ENCODE measurements at places on chromosomes 2 and 18.

- DNase-seq, result peak; percentile 7
Observed at GRCh38 chr2:105361102-105361889, 24.0 kb downstream of the C2orf49 start.

GRCh38 chr18:13183359-13183758, 35.2 kb upstream of the LDLRAD4 start:
- no peak for DNase-seq

GRCh38 chr2:122736279-122736678, 980.8 kb downstream of the TSN start:
- peak; percentile 40 for DNase-seq

DNA sequence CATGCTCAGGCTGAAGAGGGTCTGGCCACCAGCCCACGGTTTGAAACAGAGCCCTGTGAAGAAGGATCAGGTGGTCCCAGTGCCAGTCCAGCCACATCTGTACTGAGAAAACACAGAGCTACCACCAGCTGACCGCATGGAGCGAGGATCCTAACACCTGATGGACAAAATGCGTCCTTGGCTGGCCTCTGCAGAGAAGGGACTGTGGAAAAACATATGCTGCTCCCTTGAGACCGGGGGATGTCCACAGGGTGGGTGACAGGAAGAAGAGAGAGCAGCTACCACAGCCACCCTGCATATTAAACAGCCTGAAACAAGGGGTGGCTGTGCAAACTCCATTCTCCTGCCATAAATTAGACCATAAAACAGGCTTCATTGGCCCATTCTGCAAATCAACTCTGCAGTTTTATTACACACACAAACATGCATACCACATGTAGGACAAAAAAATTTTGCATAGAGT, 137.2 kb downstream of the BCL2 start:
- DNase-seq, result no peak

DNA sequence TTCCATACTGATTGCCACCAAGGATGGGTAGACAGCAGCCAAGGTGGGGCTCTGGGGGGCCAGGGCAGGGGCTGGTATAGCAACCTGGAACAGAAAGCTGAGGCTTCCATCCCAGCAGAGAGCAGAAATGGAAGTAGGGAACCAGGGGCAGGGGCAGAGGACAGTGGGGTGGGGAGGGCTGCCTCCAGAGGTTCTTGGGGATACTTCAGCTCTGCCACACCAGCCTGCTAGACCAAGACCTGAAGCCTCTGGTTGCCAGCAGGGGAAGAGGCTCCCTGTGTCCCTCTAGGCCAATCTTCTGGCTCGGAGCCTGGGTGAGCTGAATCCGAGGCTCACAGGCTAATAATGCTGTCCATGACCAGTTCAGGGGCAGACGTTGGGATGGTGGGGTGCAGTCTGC, 329.0 kb downstream of the DYSF start:
- DNase-seq, result no peak

DNA sequence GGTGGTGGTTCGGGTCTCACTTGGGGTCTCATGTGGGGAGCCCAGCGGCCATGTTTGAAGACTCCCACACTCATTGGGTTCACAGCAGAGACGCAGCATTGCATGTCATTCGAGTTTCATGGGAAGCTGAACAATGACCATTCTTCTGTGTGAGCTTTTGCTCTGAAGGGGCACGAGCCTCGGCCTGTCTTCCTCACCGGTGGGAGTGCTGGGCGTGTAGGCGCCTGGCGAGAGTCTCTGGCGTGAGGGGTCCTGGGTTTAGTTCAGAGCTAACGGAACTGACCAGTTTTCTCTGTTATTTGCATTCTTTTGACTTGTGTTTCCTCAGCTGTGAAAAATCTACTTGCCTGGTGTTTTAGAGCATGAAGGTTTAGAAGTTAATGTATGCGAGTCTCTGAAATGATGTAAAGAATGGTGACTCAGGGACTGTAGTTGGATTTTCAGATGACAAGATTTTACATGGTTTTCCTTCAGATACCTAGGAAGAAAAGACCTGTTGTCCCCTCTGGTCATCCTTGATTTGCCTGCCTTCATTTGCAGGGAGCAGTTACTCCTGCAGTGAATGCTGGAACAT, 98.1 kb downstream of the ARMC9 start:
- no peak for DNase-seq

DNA sequence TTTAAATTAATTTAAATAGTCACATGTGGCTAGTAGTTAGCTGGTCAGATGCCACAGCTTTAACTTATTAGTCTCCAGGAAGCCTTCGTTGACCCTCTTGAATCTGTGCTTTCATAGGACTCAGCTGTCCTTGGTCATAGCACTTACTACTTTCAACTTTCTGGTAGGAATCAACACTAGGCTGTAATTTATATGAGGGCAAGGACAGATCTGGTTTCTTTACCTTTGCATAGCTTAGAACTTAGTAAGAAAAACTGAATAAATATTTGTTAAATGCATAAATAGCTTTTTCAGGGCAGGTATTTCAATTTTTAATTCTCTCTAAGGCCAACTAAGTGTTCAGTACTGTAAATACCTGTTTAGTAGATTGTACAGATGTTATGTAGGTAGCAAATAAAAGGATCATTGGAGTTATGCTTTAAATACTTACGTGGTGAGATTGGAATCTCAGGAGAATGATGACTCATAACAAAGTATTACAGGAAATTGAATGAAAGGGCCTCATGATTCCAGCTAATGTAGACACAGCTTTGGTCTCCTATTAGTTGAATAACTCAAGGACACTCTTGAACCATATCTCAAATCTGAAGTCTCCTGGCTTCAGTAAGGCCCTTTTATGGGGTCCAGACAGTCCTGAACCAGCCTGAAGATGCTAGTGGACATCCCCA, 2.6 kb downstream of the CLIP4 start:
- peak; percentile 79 for DNase-seq

- DNase-seq, result peak; percentile 80
Observed at GRCh38 chr18:54254265-54254758, 15.0 kb upstream of the POLI start.

GRCh38 chr2:86627550-86627949, 3.9 kb upstream of the RNF103 start:
- no peak for DNase-seq

- DNase-seq, result no peak
Observed at GRCh38 chr2:8709611-8710010, 27.8 kb downstream of the ID2 start.

DNA sequence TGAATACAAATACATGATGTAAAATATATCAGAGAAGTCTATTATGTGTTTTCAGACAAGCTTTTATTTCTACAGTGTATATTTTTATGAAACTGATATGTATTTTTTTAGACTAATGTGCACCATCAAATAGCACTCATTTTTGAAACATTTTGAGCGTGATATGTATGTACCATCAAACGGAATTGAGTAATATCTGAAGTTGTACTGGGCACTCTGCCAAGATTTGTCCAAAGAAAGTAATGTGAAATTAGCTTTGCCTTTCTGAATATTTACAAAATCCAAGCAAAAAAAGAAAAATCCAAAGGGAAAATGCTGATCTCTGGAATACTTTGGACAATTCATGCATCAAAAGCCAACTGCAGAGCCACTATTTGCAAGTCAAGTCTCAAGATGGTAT, 972.0 kb downstream of the DPP10 start:
- DNase-seq, result peak; percentile 13

DNA sequence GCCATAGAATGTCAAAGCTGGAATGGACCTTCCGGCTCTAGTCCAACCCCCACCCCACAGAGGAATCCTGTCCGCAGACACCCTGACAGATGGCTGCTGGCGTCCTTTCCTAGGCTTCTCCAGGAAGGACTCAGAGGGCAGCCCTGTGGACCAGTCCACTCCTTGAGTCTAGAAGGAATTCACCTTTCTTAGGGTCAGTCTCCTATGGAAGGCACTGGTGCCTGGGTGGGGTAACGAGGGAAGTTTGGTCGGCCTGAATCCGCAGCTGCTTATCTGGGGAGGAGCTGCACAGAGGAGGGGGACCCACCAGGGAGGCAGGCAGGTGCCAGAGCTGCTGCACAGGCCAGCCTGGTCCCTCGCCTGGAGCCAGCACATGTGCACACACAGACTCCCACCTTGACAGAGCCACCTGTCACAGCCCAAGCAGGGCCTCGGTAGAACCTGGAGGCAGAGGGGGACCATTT, 2.5 kb downstream of the DNMT3A start:
- no peak for DNase-seq

- peak; percentile 17 for DNase-seq
Observed at GRCh38 chr2:202436626-202437025, 60.5 kb downstream of the BMPR2 start.

DNA sequence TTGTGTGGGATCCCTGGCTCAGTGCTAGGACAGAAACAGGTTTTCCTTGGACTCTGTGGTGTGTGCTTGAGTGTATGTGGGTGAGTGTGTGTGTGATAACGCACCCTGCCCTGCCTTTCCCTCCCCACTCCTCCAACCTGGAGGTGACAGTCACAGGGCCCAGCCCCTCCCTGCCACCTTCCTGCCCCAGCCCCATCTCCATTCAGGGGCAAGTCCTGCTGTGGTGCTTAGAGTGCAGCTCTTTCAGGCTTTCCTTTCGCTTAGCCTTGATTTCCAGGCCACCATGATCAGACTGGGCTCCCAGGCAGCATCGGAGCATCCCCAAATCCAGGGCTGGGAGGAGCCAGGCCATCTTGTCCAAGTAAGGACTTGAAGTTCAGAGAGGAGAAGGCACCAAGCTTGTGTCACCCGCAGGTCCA, 185.2 kb downstream of the ZFP36L2 start:
- no peak for DNase-seq

- no peak for DNase-seq
Observed at GRCh38 chr2:98647636-98648035, 39.2 kb downstream of the UNC50 start.
